ENCODE measurements at places on chromosomes 3 and 15.

GRCh38 chr3:16788440-16789056 is 96.2 kb upstream of the PLCL2 start:
- DNase-seq = no peak

- DNase-seq = no peak
These were observed 1.9 kb downstream of the EHD4 start for GRCh38 chr15:41970456-41970855.

- no peak for DNase-seq
These were observed 120.9 kb downstream of the DTWD1 start for GRCh38 chr15:49741712-49742111.

- DNase-seq = no peak
These were observed 191.8 kb downstream of the CGGBP1 start for GRCh38 chr3:87867001-87867400.

DNA sequence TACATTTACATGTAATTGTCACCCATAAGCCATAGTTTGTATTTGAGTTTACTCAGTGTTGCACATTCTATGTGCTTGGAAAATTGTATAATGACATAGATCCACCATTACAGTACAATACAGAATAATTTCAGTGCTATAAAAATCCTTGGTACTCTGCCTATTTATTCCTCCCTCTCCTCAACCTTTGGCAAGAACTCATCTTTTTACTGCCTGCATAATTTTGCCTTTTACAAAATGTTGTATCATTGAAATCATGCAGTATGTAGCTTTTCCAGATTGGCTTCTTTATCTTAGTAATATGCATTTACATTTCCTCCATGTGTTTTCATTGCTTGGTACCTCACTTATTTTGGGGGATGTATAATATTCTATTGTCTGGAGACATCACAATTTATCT is 786.9 kb upstream of the SEMA6D start:
- DNase-seq = no peak

DNA sequence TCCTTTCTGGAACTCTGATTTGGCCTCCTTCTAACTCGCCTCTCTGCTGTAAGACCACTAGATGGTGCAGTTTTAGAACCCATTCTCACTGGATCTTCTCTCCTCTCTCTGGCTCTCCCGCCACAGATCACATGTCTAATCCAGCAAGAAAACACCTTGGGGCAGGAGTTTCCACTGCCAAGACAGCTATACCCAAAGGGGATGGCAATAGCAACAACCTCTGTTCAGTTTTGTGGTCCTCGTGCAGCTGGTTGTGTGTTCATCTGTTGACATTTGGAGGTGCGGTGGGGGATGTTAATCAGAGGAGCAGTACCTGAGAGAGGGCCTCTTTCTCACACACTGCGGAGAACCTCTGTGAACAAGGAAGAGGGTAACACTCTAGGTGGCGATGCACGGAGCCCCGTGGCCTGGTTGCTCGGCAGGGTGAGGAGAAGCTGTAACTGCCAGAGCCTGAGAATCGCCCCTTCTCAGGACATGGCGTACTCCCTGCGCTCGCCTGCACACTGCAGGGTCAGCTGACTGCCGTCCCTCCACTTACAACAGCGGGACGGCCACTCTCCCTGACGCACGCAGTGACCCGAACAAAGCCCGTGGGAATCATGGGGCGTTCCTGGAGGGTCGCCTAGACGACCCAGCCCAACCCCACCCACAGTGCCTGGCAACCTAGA is at the start of gene TEX55:
Gene TEX55, plus strand, starts transcription at position 666 of the 668 bp plus-strand sequence. CDS start 25 bp downstream, outside the sequence.
- DNase-seq = peak; percentile 30

DNA sequence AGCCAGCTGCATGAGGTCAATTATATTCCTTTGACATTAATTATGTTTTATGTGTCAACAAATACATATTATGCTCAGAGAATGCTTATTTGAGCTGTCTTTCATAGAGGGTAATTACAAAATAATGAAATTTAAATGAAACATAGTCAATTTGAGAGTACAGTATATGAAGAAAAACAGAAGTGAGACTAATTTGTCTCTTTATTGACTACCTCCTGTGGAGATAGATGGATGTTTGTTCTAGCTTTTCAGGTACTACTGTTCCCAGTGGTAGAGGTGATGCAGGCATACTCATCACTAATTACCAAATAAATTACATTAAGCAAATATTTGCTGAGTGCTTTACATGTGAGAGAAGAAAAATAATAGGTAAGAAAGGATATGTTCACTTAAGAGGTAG is 1129.6 kb downstream of the OTOL1 start:
- no peak for DNase-seq

- no peak for DNase-seq
These were observed 90.8 kb downstream of the ZPLD1 start for GRCh38 chr3:102525624-102526023.

GRCh38 chr3:122031123-122031468 is 9.0 kb upstream of the ILDR1 start:
- DNase-seq = no peak

DNA sequence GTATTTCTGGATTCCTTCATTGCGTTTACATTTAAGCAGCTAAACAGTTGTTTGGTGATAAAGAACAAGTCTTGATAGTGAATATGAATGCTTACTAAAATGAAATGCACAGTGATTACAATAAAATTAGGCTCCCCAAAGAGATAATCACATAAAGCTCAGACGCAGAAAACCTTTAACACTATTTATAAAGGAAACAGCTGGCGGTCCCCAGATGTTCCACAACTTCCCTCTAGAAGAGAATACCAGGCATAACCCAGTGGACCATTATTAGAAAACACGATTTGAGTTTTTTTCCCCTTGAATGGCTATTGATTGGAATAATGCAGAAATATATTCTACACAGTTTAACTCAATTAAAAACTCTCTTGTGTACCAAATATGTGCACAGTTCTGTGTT is 573.2 kb downstream of the DIPK2A start:
- no peak for DNase-seq

- no peak for DNase-seq
These were observed 12.0 kb downstream of the ZBTB38 start for GRCh38 chr3:141380279-141380678.

DNA sequence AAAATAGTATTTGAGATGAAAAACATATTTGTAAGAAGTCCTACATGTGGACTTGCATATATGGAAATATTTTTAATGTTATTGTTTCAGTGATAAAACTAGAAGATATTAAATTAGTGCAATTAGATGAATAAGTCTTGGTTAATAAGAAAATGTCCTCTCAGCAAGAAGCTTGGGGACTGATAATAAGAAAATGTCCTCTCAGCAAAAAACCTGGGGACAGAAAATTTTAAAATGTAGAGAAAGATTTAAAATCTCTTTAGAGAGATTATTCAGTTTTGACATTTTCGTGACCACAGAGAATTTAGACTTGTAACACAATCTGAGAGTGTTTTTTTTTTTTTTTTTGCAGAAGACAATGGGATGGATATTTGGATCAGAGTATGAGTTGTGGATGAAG is 156.0 kb downstream of the ISL2 start:
- no peak for DNase-seq

DNA sequence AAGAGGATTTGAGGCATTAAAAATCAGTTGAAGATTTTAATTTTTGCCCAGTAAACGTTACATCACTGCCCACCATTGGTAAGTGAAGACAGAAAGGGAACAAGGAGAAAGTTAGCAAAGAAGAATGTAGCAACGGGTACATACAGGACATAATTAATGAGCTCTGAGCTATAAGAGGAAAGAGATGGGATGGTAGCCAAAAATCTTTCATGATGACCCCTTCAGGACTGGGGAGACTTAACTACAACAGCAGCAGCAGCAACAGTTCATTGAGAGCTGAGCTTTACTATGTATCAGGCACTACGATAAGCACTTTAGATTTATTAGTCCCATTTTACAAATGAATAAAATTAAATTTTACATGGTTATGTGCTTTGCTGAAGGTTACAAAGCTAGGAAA is 18.4 kb downstream of the EMC4 start:
- no peak for DNase-seq

GRCh38 chr3:163971861-163972260 is 1106.4 kb downstream of the SI start:
- DNase-seq = no peak

All from DMS 273 treated with DMSO at 0.1 percent for 48 hours (cell line).